ENCODE measurements at places on chromosomes 1 and 21.

GRCh38 chr1:53071167-53071865 lies 9.3 kb downstream of the PODN start:
- H3K36me3 ChIP-seq = no peaks in the 10 kb centered on the region
- no peak overlapping the region for H3K27ac ChIP-seq
- H3K4me3 ChIP-seq = no peak overlapping the region
- H3K27me3 ChIP-seq = peaks cover 10% of the 10 kb centered on the region
- DNase-seq = peak; percentile 0
- H3K4me1 ChIP-seq = peaks cover 24% of the 10 kb centered on the region

- no peaks in the 10 kb centered on the region for H3K36me3 ChIP-seq
- no peak overlapping the region for H3K4me3 ChIP-seq
- peaks cover 4% of the 10 kb centered on the region for H3K27me3 ChIP-seq
- H3K4me1 ChIP-seq = peaks cover 8% of the 10 kb centered on the region
- DNase-seq = no peak
- H3K27ac ChIP-seq = no peak overlapping the region
Observed at GRCh38 chr1:4759671-4760070, 105.3 kb downstream of the AJAP1 start.

DNA sequence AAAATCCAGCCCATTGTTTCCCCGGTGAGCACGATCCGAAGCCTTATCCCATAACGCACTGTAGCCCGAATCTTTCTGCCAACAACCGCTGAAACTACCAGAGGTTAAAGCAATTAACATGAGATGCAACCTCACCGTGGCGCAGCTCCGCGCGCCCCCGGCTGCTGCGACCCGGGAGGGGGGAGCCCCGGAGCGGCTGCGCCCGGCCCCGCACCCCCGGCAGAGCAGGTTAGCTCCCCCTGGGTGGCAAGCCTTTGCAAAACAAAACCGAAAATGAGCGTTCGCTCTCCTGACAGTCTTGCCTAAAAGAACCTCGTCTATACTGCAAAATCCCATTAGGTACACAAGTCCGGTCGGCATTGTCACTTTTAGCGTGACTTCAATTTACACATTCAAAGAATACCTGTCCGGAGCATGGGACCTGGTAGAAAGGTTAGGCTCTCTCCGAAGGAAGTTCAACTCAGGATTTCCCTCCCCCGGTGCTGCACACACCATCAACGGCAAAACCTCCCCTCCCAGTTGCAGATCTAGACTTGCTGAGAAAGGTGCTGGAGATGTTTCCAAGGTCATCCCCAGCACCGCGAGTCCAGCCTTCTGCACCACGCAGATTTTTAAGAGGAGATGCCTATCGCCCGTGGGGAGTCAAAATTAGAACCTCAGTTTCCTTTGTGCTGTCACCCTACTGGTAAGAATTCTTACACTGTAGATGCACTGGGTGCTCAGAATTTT lies 107.5 kb downstream of the ZNF281 start:
- H3K27me3 ChIP-seq = peaks cover 68% of the 10 kb centered on the region
- H3K36me3 ChIP-seq = no peaks in the 10 kb centered on the region
- peak; percentile 54 for DNase-seq
- H3K4me1 ChIP-seq = peaks cover 37% of the 10 kb centered on the region
- H3K4me3 ChIP-seq = peak overlapping the region; percentile 85
- no peak overlapping the region for H3K27ac ChIP-seq

- H3K4me1 ChIP-seq = no peaks in the 10 kb centered on the region
- no peak for DNase-seq
- no peak overlapping the region for H3K27ac ChIP-seq
- H3K27me3 ChIP-seq = peaks cover 2% of the 10 kb centered on the region
Observed at GRCh38 chr1:97461782-97462181, 459.1 kb downstream of the DPYD start.

DNA sequence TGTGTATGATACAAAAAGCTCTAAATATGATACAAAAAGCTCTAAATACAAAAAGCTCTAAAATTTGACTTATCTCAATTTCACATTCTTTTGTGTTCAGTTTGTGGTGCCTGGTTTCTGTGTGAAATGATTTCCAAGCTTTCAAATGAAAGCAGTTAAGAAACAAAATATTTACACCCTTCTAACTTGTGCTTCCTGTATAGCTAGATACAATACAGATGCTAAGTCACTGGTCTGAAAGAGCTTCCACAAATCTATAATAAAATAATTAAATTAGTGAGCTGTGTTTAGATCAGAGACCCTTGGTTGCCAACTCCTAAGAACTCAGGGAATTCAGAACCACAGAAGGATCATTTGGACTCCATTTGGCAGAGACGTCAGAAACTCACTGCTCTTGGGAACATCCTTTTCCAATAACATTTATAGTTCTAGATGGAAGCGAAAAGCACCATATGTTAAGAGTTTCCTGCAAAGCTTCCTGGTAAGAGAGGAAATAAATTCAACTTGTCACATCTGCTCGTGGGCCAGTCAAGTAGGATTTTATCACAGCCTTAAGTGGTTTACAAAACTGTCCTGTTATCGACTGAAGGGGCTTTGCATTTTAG lies 1079.1 kb downstream of the ADGRL2 start:
- H3K4me1 ChIP-seq = peaks cover 5% of the 10 kb centered on the region
- DNase-seq = no peak
- H3K36me3 ChIP-seq = no peaks in the 10 kb centered on the region
- no peak overlapping the region for H3K4me3 ChIP-seq
- no peak overlapping the region for H3K27ac ChIP-seq

DNA sequence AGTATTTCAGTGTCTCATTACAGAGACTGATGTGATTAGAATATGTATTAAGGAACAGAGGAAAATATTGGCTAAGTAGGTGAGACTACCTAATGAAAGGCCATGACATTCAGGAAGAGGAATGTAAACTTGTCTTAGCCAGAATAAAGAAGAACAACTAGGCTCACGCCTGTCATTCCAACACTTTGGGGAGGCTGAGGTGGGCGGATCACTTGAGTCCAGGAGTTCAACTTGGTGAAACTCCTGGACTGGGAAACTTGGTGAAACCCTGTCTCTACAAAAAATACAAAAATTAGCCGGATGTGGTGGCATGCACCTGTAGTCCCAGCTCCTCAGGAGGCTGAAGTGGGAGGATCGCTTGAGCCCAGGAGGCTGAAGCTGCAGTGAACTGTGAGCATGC lies 14.8 kb upstream of the CACYBP start:
- no peak for DNase-seq
- H3K36me3 ChIP-seq = no peaks in the 10 kb centered on the region
- H3K27me3 ChIP-seq = no peaks in the 10 kb centered on the region
- H3K4me1 ChIP-seq = no peaks in the 10 kb centered on the region
- H3K4me3 ChIP-seq = no peak overlapping the region
- no peak overlapping the region for H3K27ac ChIP-seq

DNA sequence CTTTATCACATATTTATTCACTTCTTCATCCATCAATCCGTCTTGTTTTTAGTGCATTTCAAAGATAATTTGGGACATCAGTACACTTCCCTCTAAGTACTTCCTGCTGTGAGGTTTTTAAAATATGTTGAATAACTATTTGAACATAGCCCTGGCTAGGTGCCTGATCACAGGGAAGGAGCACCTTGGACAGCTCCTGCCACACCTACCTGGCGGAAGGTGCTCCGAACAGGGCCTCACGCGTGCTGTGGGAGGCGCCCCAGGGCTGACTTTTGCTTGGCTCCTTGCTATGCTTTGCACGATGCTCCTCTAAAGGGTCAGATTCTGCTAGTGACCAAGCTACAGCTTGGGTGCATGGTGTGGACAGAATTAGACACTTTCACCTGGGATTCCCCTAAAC lies 4.9 kb upstream of the ATXN7L2 start:
- H3K27ac ChIP-seq = no peak overlapping the region
- H3K4me3 ChIP-seq = no peak overlapping the region
- peaks cover 40% of the 10 kb centered on the region for H3K27me3 ChIP-seq
- peaks cover 11% of the 10 kb centered on the region for H3K4me1 ChIP-seq
- H3K36me3 ChIP-seq = no peaks in the 10 kb centered on the region

DNA sequence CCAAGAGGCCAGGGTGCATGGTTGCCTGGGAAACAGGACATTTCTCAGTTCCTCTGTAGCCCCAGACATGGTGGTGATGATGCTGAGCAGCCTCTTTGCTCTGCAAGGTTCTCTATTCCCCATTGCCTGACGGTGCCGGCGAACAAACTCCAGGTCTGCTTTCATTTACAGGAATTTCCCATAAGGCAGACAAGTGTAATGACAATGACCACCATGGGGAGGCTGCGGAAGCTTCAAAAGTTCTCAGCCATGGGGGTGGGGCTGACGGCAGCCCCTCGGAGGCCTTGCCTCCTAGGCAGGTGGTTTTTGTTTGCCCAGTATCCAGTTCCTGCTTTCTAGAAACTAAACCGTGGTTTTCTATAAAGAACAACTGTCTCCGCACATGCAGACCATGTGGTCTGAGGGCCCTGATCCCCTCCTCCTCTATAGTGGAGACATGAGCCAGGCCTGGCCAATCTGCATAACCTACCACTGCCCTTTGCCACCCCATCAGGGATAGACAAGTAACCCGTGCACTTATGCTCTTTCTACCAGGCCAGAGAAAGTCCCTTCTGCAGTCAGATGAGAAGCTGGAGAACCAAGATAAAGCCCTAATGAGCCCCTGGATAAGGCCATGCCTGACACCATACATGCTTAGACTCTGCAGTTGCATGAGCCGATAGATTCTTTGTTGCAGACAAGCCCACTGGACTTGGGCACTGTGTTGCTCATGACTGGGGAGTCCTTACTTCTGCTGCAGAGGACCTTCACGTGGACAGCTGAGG lies 54.1 kb downstream of the LDLRAD2 start:
- H3K4me3 ChIP-seq = no peak overlapping the region
- H3K36me3 ChIP-seq = peaks cover 23% of the 10 kb centered on the region
- H3K27me3 ChIP-seq = peaks cover 8% of the 10 kb centered on the region
- H3K27ac ChIP-seq = no peak overlapping the region

DNA sequence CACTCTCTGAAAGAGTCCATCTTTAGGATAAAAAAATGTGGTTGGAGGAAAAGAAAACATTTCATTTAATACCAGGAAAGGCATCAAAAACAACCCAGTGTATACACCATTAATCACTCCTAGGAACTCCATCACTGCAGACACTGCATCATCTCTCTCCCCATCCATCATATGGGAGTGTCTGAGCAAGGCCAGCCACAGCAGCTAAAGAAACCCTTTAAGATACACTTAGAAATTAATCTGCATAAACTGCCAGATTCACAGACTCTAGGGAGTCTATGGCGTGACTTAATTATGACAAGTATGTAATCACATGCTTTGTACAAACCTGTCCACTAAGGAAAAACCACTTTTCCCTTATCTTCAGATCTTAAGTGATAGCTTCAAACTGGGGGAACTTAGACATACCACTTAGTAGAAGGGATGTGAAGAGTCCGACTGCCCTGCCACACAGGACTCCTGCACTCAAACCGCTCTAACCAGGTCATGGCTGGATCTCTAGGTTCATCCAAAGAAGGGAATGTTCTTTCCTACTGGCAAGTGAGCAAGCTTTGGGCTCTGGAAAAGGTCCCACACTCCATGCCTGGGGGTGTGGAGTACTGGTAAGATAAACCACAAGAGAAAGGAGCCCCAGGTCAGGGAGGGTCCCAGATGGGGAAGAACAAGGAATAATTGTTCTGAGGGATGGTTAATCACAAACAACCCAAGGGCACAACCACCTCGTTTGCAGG lies 61.0 kb upstream of the C8B start:
- H3K27ac ChIP-seq = no peak overlapping the region
- no peak overlapping the region for H3K4me3 ChIP-seq
- peaks cover 7% of the 10 kb centered on the region for H3K27me3 ChIP-seq
- peaks cover 11% of the 10 kb centered on the region for H3K4me1 ChIP-seq
- DNase-seq = no peak

GRCh38 chr1:36133484-36133883 lies 8.5 kb upstream of the COL8A2 start:
- no peaks in the 10 kb centered on the region for H3K36me3 ChIP-seq
- H3K27me3 ChIP-seq = peaks cover 5% of the 10 kb centered on the region
- H3K4me1 ChIP-seq = peaks cover 15% of the 10 kb centered on the region
- DNase-seq = no peak
- no peak overlapping the region for H3K4me3 ChIP-seq

- H3K36me3 ChIP-seq = no peaks in the 10 kb centered on the region
- H3K4me1 ChIP-seq = no peaks in the 10 kb centered on the region
- no peak for DNase-seq
- no peak overlapping the region for H3K4me3 ChIP-seq
- H3K27ac ChIP-seq = no peak overlapping the region
Observed at GRCh38 chr1:217315346-217315745, 315.5 kb downstream of the GPATCH2 start.

DNA sequence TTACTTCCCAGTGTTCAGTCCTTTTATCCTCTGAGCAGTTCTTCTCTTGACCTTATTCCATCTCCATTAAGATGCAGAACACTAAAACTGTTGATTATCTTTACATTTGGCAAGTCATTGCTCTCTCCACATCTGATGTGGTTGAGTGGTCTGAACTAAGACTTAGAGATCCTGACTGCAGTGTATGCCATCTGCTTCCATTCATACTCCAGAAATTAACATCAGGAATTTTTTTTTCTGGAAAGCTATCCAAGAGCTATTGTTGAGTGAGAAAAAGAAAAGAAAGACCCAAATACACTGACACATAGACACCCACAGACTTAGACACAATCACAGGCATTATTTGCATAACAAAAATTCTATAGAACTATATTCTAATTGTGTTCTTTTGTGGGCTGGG lies 3.7 kb upstream of the TRIM62 start:
- peaks cover 24% of the 10 kb centered on the region for H3K4me1 ChIP-seq
- H3K36me3 ChIP-seq = no peaks in the 10 kb centered on the region
- no peak for DNase-seq
- H3K27me3 ChIP-seq = peaks cover 7% of the 10 kb centered on the region

DNA sequence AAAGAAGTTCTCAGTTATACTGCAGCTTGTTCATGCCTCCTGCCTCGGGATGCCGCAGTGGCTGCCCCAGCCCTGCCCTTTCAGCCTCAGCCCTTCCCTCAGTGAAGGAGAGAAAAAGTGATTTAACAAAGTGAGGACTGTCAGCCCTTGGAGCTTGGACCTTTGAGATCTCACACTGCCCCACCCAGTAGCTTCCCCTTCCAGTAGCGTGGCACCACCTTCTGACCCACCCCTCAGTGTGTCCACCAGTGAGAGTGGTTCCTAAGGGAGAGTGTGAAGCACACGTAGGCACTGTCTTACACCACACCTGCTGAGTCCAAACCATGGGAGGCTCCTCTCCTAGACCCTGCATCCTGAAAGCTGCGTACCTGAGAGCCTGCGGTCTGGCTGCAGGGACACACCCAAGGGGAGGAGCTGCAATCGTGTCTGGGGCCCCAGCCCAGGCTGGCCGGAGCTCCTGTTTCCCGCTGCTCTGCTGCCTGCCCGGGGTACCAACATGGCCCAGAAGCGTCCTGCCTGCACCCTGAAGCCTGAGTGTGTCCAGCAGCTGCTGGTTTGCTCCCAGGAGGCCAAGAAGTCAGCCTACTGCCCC lies at the start of gene CDA:
TSS of gene CDA (plus strand) at position 464 of the 592 bp plus-strand sequence. CDS start at position 497, 33 bp downstream.
- peak within 1 kb of the TSS; percentile 43 for H3K4me3 ChIP-seq
- no peaks in the 10 kb centered on the region for H3K36me3 ChIP-seq
- no peak for DNase-seq
- peaks cover 29% of the 10 kb centered on the region for H3K27me3 ChIP-seq
- H3K27ac ChIP-seq = peak within 1 kb of the TSS; percentile 63
- peaks cover 30% of the 10 kb centered on the region for H3K4me1 ChIP-seq
